GM12878 (cell line): ENCODE measurements at places on chromosomes 16 and 17. TPM values are rescaled to one million over a fixed set of nuclear protein-coding genes. Genes with fewer than 3 reads are reported as not detected.

The SNAI3 gene
- 5.7 and 7.4 TPM in 2 replicates for total RNA-seq

The HOXB7 gene
- total RNA-seq, result 4.0 and 4.5 TPM in 2 replicates

The ALOX12B gene
- 0.32 TPM in 1 of 2 replicates, not detected in the other for total RNA-seq

The HEXIM2 gene
- total RNA-seq, result 7.6 and 9.7 TPM in 2 replicates

The HSPB9 gene
- not detected in 2 replicates for total RNA-seq

The RAP1GAP2 gene
- 0.95 and 0.98 TPM in 2 replicates for total RNA-seq

The SMIM36 gene
- total RNA-seq, result not detected in 2 replicates

The CARD14 gene
- not detected in 2 replicates for total RNA-seq

- no peak for DNase-seq
These were observed 308 bp downstream of the ADCY9 start for GRCh38 chr16:4115949-4116318.

- DNase-seq, result no peak
These were observed 266.4 kb downstream of the MRTFB start for GRCh38 chr16:14337303-14338191.

DNA sequence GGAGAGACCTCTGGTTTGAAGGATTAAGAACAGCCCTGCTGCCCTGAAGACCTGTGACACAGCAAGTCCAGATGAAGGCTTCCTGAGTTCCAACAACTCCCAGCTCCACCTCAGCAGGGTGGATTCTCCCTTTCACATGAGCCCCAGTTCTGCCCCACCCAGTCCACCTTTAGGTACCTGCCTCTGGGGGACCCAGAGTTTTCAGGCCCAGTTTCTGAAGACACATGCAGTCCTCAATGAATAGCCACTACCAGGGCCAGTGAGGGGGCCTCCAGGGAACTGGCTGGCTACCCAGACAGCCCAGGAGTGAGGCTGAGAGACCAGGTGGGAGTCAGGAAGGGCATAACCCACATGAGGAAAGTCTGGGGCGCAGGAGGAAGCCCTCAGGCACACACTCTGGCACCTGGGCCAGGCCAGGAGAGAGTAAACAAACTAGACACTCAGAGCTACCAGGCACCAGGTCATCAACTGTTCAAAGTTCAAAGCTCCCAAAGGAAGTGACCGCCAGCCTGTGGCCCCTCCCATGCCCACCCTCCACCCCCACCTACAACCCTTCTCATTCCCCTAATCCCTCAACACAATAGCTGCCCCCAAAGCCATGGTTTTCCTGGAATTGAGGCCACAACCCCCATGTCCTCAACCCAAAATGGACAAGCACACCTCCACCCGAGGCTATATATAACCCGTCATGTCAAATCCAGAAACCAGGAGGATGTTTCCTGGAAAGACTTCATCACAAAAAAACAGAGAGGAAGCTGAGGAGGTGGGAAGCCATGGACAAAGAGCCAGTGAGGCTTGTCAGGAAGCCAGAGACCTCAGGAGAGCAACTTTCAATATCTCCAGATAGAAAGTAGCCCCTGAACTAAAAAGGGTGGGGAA is 2.1 kb downstream of the MYO18A start:
- DNase-seq, result no peak

DNA sequence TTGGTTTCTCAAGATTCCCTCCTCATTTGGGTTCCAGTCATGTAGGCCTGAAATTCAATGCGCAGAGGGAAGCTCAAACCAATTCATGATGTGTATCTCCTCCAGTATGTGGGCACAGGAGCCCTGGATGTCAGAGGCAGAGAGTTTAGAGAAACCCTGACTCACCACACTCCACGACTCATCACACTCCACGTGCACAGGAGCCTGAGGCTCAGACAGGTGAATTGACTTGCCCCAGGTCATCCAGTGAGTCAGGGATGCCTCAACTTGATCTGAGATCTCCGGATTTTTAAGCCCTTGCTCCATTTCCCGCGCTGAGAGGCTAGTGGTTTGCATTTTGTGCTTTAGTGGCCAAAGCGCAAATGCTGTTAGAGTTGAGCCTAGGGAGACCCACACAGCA is 183.9 kb downstream of the HAPSTR1 start:
- no peak for DNase-seq

DNA sequence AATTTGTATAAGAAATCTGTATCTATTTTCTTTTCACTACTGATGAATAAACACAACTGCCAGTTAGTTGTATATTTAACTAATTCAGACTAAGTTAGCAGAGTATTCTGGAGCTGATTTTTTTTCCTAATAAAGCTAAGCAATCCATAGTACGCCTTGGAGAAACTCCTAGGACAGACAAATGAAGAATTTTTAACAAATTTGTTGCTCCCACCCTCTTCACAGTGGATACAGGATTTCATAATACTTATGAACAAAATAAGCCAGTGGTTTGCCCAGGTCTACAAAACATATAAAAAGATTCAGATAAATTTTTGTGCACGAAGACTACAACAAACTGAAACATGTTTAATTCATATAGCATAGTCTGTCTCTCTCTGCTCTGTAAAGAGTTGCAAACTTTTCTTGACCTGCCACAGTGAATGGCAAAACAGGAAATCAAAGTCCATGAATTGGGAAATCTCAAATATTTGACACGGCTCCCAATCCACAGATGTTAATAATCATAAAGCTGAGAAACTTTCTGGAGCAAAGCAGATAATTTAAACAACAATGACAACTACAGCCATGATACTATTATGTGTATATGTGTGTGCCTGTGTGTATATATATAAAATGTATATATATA is 594 bp upstream of the ABCA6 start:
- no peak for DNase-seq

DNA sequence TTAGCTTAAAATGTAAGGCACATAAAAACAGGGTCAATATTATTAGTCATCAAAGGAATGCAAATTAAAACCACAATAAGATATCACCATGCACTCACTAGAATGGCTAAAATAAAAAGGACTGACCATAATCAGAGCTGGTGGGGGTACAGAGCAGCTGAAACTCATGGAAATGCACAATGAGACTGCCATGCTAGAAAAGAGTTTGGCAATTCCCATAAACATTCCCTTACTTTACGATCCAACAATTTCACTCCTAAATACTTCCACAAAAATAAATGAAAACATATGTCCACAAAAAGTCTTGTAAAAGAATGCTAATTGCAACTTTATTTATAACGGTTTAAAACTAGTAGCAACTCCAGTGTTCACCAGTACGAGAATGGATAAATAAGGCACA is 36.1 kb upstream of the ERCC4 start:
- no peak for DNase-seq

DNA sequence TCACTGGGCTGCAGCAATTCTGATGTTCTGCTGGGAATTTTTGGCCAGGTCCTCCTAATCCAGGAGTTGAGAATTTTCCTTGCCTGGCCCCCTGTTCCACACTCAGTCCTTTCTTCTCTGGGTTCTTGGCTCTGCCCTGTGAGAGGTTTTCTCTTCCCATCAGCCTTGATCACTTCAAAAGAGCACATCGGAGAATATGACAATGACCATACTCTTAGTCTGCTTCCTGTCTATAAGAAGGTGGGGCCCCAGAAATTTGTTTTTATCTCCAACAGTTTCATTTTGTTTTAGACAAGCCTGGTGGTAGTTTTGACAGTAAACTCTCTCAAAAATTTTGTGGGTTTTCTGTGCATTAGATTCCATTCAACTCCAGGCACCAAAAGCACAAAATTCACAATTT is 70.7 kb downstream of the C17orf67 start:
- no peak for DNase-seq

DNA sequence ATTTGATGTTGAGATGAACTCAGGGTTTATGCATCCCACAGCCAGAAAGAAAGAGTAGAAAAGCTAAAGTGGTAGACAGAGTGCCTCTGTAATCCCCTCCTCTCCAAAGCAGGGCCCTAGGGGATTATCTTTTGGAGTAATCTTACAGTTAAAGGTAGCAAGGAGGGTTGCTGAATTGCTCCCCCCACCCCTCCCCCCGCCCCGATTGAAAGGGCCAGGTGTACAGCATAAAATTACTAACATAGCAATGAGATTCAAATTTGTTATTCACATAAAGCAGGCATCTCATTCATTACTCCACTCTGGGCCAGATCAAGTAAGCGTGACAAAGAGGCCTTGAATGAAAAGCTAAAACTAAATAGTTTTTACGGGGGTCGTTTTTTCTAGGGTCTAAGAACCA is 72.7 kb downstream of the STH start:
- DNase-seq, result no peak

- DNase-seq, result no peak
These were observed 778.7 kb upstream of the CDH8 start for GRCh38 chr16:62814891-62815290.

- DNase-seq, result no peak
These were observed 190.2 kb upstream of the GSE1 start for GRCh38 chr16:85422632-85423550.

- no peak for DNase-seq
These were observed 392.9 kb upstream of the EEF2KMT start for GRCh38 chr16:5490499-5490898.

DNA sequence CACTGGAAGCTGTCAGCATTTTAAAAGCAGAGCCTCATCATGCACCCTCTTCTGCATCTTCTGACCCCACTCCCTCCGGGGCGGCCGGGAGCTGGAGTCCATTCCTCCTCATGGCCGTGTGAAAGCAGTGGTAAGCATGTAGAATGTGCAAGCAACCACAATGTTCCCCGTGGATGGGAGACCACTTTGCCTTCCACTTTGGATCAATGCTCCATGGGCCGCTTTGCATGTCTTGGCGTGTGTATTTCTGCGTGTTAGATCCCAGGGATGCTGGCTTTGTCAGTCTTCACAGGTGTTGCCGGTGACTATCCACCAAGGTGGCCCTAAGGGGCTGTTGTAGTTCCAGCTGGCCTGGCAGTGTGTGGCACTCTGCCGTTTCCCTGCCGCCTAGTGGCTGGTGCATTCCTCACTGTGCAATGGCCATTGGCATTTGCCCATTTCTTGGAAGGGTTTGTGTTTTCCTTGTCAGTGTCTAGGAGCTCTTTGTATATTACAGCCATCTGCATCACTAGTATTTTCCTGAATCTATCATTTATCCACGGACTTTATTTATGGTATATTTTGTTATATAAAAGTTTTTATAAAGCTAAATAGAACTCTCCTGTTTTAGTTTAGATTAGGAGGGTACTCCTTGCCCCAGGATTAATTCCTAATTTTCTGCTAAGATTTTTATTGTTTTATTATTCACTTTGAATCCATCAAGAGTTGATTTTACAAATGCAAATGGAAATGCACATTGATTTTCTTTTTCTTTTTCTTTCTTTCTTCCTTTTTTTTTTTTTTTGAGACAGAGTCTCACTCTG is 5.8 kb upstream of the ALDH3A1 start:
- DNase-seq, result no peak

- no peak for DNase-seq
These were observed 260.7 kb upstream of the CA10 start for GRCh38 chr17:52419229-52419641.

DNA sequence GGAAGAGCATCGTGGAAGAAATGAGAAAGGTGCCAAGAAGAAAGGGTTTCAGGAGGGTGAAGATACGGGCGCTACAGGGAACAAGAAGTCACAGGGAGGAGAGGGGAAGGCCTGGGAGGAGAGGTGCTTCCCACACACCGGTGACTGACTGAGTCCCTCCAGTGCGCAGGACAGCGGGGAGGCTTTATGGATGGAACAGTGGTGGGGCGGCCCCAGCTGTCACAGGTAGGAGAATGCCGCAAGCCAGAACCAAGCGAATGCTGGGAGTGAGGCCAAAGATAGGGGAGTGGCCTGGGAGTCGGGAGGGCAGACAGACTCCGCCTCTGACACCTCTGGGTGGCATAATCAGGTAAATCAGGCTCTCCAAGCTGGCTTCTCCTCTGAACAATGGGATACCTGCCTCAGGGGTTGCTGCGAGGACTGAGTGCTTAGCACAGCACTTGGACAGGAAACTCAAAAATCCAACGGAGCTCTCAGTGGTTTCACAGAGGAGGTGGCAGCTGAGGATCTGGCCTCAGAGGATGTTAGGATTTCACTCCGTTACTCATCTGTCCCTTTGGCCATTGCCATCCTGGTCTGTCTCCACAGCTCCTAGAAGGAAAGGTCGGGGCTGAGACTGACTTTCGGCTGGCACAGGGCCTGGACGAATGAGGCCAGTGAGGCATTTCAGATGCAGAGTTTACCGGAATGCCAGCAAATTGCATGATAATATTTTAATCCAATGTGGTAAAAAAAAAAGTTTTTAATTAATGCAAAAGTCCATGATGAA is 717 bp upstream of the CNP start:
- DNase-seq, result no peak

- no peak for DNase-seq
These were observed 12.3 kb downstream of the RFFL start for GRCh38 chr17:35051183-35051578.

- DNase-seq, result no peak
These were observed 8.6 kb upstream of the CHST6 start for GRCh38 chr16:75503801-75504200.

DNA sequence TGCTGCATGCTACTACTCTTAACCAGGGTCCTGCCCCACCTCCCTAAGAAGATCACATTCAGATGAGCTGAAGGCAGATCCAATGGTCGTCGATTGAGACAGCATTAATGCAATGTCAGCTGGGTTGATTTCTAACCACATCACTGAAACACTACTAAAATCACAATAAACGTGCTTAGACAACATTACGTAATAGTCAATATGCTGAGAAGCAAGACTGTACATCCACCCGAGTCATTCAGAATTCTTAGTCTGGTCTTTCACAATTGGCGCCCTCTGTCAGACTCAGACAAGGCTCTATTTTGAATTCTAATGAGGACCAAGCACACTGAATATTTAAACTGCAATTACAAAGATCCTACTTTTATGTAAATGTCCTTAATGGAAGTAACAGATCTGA is 205.2 kb downstream of the STX8 start:
- no peak for DNase-seq

DNA sequence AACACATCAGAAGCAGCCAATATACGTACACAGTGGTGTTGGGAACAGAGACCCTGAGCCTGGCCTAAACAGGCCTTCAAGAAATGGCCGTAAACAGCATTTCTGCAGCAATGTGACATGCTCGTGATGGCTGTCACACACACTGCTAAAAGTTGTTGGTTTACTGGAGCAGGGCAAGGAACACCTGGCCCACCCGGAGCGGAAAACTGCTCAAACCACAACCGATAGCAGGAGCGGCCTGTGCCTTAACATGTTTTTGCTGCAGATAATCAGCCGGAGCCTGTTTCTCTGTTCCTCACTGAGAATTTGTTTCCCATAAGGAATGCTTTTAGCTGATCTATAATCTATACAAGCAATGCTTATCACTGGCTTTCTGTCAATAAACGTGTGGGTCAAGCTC is 6.0 kb upstream of the DPEP1 start:
- DNase-seq, result no peak

DNA sequence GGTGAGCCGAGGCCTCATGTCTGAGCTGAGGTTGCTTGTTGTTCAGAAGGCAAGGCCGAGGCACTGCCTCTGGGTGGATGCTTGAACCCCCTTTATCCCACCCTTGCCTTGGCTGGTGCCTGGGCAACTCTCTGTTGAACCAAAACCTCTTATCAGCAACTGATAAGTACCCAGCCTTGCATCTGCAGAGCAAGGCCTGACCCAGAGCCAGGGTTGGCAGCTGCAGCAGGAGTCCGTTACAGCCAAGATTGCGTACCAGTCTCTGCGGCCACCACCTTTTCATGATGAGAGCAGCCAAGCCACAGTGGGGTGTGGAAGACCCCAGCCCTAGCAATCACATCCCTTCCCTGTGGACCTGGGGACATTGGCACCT is 118.3 kb downstream of the RAB11FIP4 start:
- DNase-seq, result no peak

GRCh38 chr17:75456039-75456416 is 407 bp upstream of the TMEM94 start:
- no peak for DNase-seq

- no peak for DNase-seq
These were observed 32.7 kb downstream of the CDK5R1 start for GRCh38 chr17:32519228-32520103.
